ENCODE measurements at places on chromosomes 16 and 17. TPM values are rescaled to one million over a fixed set of nuclear protein-coding genes. Genes with fewer than 3 reads are reported as not detected.
A peak's percentile ranks its signal among the peaks of the same experiment; 100 is the strongest.

Gene IKZF3
- total RNA-seq: not detected

Gene KRT28
- not detected for total RNA-seq

Gene C16orf74
- 13.4 TPM for total RNA-seq

Gene SALL1
- not detected for total RNA-seq

Gene CA4
- not detected for total RNA-seq

Gene LRRC37A2
- total RNA-seq: 1.2 TPM

Gene CISD3
- 7.5 TPM for total RNA-seq

Gene KREMEN2
- total RNA-seq: 64.8 TPM

Gene PHKB
- total RNA-seq: 34.3 TPM

DNA sequence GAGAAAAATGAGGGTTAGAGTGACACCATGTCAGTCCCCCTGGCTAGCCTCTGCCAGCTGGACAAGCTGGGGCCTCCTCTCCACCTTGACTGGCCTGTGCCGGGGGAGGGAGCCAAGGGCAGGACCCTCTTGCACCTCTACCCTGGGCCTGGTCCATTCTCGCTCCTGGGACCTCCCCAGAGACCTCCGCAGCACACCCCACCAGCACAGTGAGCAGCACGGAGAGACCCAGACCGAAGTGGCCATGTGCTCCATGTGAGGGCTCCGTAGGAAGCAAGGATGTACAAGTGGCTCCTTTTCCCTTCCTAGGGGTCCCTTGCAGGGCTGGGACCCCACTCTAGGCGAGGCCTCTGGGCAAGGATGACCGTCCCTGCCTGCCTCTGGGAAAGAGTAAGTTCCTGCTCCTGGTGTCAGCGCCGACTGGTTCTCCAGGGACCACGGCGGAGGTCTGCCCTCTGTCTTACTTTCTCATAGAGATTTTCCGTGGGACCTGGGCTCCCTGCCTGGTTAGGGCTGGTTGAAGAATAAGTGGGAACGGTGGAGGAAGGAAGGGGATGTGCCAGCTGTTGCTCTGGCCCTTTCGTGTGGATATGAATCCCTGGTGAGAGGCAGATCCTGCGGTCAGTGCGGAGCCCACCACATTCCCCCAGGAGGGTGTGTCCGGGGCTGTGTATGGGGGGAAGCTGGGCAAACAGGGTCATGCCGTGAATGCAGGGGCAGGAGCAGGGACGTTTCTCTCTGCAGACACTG is 124.2 kb downstream of the METRNL start:
- no peak for DNase-seq

GRCh38 chr17:75249564-75249963 is 11.8 kb downstream of the GGA3 start:
- no peak for DNase-seq

DNA sequence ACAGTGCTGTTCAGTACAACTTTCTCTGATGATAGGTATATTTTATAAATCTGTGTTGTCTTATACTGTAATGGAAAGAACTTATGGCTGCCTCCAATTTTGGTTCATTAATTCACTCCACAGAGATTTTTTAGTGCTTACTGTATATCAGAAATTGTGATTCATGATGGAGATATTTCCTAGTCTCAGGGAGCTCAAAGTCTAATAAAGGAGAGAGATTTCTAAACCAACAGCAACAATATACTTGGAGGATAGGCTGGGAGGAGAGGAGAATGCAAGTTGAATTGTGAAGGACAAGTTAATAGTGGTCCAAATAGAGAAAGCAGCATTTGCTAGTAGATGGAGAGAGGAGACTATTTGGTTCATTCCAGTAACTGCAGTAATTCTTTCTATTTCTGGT is 63.5 kb downstream of the TANC2 start:
- DNase-seq: no peak

DNA sequence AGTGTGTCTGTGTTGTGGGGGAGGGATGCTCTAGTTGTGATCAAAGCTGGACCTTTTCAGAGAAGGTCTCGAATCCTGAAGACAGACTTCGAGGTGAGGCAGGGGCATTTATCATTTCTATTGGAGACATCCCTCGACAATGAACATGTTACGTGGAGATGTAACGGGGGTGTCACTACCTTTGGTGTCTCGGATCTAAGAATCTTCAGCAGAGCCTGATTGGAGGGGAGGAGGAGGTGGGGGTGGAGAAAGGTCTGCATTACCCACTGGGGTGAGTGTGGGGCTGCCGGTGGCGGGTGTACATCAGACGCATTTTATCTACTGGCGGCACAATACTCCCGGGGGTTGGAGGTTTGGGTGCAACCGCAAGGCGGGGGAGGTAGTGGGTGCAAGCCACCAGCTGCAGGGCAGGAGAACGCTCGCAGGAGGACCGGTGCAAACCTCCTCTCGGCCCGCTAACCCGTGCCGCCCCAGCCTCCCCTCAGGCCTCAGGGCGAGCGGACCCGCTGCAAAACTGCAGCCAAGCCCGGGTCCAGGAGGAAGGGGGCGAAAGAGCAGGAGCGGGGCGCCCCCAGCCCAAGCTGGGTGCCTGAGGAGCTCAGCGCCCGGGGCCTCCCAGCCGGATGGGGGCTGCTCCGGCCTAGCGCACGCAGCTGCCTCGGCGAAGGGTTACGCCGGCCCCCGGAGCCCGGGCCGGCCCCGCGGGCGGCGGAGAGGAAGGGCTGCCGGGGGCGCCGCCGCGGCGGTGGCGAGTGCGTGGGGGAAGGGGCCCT is 735 bp downstream of the ZNF652 start:
- DNase-seq: peak; percentile 64

- no peak for DNase-seq
These were observed 16.0 kb upstream of the SOX9 start for GRCh38 chr17:72104863-72105234.

DNA sequence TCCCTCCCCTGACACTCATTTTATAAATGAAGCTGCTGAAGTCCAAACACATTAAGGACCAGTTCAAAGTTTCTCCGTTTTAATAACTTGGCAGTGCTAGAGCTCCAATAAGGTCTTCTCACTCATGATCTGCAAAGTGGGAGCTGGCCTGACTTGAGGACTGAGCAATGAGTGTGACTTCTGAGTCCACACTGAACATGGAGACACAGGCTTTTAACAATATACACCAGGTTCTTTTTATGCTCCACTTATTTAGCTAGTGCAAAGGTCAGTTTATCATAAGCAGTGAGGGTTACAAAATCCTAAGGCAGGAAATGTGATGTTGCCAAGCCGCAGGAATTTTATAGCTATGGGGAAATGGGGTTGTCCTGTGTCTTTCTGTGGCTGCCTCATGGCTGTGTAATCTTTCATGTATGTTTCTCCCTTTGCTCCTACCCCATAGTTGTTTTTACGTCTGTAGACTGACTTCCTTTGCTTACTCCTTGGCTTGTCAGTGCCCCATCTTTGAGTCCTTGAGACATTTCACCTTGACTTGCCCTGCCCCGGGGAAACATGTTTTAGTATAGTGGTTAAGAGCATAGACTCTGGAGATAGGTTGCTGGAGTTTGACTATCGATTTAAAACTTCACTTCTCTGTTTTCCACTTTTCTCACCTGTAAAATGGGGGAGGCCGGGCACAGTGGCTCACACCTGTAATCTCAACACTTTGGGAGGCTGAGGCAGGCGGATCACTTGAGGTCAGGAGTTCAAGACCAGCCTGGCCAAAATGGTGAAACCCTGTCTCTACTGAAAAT is 12.2 kb upstream of the MMD start:
- no peak for DNase-seq

DNA sequence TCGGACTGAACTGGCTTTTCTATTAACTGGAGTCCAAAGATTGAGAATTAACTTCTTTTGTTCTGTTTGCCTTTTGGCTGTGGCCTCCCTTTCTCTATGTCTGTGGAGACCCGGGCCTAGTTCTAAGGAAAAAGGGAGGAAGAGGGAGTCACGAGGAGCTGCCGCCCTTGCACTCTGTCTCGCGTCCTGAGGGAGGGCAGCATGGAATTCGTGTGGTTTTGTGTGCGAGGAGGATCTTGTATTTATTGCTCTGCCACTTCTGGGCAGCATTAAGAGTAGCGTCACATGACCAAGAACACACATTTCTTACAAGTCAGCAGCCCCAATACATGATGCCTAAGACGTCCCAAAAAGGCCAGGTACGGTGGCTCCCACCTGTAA is 23.6 kb downstream of the METTL22 start:
- DNase-seq: no peak

- no peak for DNase-seq
These were observed 15.9 kb downstream of the SOX9 start for GRCh38 chr17:72136692-72137091.

DNA sequence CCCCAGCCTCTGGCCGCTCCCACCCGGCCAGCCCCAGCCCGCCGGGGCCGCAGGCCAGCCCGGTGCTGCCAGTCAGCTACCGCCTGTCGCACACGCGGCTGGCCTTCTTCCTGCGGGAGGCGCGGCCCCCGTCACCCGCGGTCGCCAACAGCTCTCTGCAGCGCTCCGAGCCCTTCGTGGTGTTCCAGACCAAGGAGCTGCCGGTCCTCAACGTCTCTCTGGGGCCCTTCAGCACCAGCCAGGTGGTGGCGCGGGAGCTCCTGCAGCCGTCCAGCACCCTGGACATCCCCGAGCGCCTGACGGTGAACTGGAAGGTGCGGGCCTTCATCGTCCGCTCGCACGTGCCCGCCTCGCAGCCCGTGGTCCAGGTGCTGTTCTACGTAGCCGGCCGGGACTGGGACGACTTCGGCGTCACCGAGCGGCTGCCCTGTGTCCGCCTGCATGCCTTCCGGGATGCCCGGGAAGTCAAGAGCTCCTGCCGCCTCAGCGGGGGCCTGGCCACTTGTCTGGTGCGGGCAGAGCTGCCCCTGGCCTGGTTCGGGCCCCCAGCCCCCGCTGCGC is 46.8 kb downstream of the TMEM132E start:
- DNase-seq: peak; percentile 29

DNA sequence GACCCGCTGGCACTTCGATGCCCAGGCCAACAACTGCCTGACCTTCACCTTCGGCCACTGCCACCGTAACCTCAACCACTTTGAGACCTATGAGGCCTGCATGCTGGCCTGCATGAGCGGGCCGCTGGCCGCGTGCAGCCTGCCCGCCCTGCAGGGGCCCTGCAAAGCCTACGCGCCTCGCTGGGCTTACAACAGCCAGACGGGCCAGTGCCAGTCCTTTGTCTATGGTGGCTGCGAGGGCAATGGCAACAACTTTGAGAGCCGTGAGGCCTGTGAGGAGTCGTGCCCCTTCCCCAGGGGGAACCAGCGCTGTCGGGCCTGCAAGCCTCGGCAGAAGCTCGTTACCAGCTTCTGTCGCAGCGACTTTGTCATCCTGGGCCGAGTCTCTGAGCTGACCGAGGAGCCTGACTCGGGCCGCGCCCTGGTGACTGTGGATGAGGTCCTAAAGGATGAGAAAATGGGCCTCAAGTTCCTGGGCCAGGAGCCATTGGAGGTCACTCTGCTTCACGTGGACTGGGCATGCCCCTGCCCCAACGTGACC is 5.0 kb downstream of the WFIKKN2 start:
- DNase-seq: no peak

- DNase-seq: no peak
These were observed 372.3 kb upstream of the ZFHX3 start for GRCh38 chr16:73420244-73420643.

GRCh38 chr16:59665618-59666220 is 931.6 kb upstream of the GOT2 start:
- no peak for DNase-seq

DNA sequence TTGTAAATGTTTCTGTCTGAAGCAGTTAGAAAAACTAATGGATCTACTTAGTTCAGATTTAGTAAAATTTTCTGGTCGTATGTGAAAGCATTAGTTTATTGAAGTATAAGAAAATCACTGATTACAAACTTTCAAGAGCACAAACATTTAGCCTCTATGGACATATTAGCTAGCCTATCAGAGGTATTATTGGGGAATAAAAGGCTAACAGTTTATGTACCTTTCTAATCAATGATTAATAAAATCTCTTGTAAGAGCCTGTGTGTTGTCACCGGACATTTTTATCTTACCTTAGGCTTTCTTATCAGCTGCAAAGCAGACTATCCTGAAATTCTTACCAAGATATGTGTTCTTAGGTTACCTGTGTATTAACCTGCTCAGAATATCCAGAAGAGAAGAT is 21.2 kb downstream of the ZPBP2 start:
- no peak for DNase-seq

DNA sequence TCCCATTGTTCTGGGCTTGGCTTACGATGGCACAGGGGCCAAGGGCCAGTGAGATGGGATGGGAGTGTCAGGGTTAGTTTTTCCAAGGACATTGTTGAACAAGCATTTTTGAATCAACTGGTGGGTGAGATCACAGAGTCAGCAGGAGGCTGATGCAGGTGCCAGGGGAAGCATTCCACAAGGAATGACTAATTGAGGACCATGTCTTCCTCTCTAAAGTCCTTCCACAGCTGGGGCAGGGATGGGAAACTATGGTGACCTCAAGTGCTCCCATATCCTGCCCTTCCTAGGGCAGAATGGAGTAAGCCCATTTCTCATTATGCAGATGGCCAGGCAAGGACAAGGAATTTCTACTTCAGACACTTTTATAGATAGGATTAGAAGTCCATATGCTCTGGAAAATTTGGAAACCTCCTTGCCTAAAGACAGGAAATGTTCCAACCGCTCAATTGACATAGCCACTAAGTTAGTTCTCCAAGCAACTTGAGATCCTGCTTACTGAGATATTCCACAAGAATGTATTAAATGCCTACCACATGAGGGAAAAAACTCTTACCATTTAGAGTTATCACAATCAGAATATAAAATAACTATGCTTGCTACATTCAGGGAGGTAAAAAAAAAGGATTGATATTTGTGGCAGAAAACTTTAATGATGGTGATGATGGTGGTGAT is 21.2 kb upstream of the ENGASE start:
- no peak for DNase-seq

GRCh38 chr16:8611886-8612600 is 9.5 kb upstream of the METTL22 start:
- no peak for DNase-seq

- DNase-seq: no peak
These were observed 4.7 kb upstream of the P2RX1 start for GRCh38 chr17:3921006-3921405.

DNA sequence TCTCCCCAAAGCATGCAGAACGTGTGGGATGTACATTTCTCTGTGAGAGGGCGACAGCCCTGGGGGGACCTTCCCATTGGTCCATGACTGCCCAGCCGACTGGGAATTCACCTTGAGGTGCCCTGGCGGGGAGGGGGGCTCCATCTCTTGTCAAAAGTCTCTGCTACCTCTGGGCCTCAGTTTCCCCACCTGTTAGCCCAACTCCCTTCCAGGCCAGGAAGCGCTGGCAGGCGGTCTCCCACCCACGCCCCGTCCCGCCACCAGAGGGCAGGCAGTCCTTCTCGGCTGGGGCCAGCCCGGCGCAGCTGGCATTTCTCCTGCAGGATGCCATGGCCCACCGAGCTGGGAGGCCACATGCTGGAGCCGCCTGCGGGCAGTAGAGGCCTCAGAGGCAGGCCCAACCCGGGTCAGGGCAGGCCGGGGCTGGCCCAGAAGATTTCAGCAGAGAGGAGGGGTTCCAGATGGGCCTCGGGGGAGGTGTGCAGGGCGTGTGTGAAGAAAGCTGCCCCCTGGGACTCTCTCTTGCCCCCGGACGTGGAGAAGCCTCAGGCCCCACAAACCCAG is 16.6 kb downstream of the CD7 start:
- peak; percentile 29 for DNase-seq

GRCh38 chr17:59796785-59797205 is 89.3 kb downstream of the VMP1 start:
- DNase-seq: no peak

DNA sequence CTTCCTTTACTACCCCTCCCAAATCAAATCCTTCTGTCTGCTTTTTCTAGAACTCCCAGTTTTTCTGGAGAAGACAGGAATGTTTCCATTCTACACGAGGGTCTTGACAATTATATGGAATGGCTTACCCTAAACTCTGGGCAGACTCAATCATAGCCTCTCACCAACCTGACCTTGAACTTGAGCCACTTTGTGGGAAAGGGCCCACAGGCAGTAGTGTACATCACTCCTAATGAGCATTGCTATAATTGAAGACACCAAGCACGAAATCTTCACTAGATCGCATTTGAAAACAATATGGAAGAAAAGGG is 1.6 kb upstream of the HOXB13 start:
- no peak for DNase-seq

All from G401 (cell line).